ENCODE measurements at places on chromosomes 7 and 10.

DNA sequence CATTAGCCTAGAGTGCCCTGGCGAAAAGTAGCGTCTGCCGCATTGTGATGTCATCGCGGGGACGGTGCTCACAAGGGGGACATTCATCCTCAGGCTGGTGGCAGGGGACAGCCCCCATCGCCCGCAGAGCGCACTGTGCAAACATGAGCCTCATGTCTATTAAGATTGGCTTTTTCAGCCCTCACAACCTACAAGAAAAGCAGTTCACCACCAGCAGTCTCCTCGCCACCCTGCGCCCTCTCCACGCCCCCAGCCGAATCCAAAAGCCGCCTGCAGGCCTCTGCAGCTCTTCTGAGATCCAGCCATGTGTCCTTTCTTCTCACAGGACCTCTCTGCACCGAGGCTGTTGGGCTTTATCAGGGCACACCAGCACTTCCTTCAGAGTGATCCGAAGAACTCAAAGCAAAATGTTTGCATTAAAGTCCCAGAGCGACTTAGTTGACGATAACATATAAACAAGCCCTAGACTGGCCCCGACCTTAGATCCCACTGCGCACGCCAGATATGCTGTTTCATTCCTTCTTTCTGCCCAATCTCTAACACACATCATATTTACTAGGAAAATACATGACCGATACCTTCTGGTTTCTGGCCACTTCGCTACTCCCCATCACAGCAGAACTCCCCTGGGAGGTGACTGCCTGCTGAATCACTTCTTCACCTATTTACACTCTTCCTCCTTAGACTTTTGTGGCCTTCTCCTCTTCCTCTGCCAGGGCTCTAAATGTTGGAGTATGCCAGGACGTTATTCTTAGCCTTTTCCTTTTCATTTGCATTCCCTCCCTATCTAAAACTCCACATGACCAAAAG lies 206.0 kb upstream of the SH2B2 start:
- no peak for DNase-seq

DNA sequence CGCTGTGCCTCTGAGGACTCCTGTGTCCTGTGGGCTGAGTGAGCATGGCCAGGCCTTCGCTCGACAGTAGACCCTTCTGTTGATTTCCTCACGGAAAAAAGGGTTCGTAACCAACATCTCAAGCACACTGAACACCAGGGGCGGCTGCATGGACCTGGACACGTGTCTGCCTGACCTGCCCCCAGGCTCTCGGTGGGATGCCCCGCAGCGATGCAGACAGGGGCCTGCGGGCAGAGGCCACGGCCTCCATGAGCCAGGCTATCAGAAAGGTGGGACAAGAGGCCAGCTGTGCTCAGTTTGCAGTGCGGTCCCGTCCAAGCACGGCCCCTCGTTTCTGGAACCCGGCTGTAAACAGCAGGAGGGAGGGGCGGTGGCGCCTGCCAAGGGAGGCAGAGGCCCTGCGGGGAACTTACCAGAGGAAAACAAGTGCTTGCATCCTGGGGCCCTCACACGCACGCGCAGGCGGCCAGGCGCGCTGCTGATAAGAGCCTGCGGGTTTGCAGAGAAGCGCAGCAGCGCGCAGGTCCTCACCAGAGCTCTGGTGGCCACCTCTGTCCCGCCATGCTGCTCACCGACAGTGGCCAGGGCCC lies 10.6 kb downstream of the GPR146 start:
- DNase-seq: no peak

GRCh38 chr7:28069807-28070206 lies 110.8 kb downstream of the JAZF1 start:
- DNase-seq: no peak

GRCh38 chr7:28020302-28020940 lies 160.2 kb downstream of the JAZF1 start:
- peak; percentile 31 for DNase-seq

DNA sequence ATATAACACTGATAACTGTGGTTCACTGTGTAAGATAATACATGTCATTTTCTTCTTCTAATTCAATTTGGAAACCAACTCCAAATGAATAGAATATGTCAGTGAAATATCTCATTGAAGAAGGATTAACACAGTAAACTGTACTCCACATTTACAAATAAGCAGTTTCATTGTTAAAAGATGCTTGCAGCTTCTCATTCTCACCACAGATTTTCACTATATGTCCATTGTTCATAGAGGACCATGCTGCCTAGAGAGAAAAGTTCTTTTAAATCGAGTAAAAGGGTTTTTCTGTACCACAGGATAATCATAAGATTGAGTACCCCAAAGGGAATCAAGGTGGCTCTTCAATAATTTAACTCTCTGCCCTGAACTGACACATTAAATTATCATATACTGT lies 165.5 kb downstream of the LRRN3 start:
- no peak for DNase-seq

GRCh38 chr10:107790271-107790670 lies 625.8 kb upstream of the SORCS1 start:
- DNase-seq: no peak

DNA sequence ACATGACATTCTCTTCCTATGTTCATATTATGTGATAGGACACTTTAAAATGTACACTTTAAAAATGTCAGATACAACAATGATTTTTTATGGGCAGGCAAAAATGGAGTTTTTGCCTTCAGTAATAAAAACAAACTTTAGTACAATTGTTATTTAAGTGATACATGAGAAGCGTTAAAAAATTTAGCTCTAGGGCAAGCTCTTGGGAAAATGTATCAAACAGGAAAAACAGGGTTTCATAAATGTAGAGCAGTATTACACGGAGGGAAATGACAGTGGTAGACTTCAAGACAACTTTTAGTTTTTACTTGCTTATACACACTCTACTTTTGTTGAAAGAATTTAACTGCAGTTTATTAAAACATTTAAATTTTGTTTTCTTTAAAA lies 1.5 kb downstream of the FHIP2A start:
- no peak for DNase-seq

- no peak for DNase-seq
Observed at GRCh38 chr10:110069502-110069982, 61.8 kb downstream of the ADD3 start.

- DNase-seq: no peak
Observed at GRCh38 chr10:112524641-112525040, 77.6 kb downstream of the VTI1A start.

DNA sequence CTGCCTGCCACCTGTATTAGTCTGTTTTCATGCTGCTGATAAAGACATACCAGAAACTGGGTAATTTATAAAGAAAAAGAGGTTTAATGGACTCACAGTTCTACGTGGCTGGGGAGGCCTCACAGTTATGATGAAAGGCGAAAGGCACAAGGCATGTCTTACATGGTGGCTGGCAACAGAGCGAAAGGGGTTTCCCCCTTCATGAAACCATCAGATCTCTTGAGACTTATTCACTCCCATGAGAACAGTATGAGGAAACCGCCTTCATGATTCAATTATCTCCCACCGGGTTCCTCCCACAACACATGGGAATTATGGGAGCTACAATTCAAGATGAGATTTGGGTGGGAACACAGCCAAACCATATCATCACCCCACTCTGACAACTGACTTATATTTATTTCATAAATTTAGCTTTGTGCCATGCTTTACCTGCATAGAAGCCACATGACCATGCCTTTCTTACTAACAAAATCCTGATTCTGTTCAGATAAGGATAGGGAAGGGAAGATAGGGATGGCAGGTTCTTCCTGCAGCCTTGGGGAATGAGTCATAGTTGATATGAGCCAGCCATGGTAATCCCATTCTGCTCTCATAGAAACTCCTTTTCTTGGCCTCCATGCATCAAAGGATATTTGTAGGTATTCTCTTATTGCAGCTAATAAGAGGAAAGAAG lies 191.3 kb upstream of the AGK start:
- no peak for DNase-seq

GRCh38 chr10:6603142-6604125 lies 23.4 kb upstream of the PRKCQ start:
- no peak for DNase-seq

DNA sequence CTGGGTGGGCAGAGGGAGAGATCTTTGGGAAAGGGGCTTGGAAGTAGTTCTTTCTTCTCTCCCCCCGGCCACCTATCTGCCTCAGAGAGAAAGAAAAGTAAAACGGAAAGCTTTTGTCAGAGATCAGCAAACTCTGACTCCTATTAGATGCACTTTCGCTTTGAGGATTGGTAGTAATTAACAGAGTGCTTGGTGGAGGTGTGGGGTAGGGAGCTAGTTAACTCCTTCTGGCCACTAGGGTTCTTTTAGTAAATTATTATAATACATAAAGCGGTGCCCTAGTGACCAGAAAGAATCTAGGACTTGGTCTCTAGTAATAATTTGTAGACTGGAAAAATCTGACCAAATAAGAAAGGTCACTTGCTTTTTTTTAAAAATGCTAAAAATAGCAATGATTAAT lies 54.6 kb downstream of the CPVL start:
- peak; percentile 28 for DNase-seq

DNA sequence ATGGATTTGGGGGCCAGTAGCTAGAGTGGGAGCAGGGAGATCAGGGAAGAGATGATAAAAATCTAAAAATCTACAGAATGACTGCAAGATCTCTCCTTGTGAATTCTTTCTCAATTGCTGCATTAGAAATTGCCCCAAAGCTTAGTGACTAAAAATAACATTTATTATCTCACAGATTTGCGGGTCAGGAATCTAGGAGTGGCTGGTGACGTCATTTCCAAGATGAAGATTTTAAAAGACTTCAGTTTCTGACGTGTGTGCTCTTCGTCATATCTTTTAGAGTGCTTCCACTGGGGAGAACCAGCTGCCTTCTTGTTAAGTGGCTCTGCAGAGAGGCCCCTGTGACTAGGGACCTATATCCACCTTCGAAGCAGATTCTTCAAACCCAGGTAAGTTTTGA lies 112.6 kb downstream of the DGKI start:
- DNase-seq: no peak

GRCh38 chr7:117205873-117206272 lies 117.0 kb downstream of the WNT2 start:
- no peak for DNase-seq

DNA sequence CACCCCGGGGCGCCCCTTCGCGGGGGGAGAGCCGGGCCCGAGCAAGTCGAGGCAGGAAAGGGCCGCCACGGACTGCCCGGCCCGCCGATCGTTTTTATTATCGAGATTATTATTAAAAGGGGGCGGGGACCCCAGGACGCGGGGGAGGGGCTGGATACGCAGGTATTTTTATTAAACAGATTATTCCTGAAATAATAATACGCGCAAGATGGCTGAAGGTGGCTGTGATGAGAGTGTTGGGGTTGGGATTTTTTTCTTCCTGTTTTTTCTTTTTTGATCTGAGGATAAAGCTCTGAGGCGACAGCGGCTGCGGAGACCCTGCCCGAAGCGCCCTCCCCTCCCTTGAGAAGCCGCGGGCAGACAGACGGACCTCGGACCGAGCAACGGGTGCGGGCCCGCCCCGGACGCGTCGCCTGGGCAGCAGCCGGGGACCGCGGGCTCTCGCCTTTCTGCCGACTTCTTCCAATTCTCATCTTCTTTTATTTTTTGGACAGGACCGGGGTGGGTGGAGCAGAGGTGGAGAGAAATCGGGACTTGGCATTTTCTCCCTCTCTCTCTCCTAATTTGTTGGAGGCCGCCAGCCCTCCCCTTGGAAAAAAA lies 1.4 kb upstream of the TRIM8 start:
- DNase-seq: no peak

DNA sequence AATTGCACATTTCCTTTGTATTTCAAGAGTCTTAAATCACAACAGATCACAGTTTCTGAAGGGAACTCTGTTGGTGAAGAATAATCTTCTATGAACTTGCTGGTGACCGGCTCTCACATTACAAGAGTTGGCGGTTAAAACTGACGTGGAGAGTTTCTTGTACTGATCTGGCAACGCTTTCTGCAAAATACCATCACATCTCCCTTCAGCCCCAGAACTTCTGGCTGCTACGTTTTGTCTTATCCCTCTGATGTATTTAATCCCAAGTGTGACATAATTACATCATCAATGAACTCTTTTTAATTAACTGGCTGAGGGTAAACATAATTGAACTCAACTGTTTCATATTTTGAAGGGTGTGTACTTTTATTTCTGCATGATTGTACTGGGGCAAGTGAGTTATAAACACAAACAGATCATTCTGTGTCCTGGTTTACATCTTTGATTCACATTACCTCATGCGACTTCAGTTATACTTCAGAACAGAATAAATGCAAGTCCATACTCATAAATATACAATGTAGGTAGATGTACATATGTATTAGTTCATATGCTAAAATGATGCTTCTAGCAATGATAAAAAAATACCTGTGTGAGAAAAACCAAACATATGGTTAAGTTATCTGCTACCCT lies 105.1 kb upstream of the NPVF start:
- DNase-seq: no peak

GRCh38 chr7:22061775-22062174 lies 116.1 kb upstream of the CDCA7L start:
- DNase-seq: no peak

DNA sequence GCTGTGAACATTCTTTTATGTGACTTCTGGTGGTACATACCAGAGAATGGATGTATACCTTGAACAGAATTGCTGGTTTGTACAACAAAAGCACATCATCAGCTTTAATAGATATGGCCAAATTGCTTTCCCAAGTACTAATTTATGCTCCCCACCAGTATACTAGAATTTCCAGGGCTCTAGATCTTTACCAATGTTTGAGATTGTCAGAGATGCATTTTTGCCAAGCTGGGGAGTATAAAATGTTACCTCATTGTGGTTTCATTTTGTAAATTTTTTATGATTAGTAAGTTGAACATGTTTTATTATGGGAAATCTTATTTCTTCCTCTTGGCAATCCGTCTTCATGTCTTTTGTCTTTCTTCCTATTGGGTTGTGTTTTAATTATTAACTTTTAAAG lies 179.9 kb upstream of the TMEM106B start:
- DNase-seq: no peak

DNA sequence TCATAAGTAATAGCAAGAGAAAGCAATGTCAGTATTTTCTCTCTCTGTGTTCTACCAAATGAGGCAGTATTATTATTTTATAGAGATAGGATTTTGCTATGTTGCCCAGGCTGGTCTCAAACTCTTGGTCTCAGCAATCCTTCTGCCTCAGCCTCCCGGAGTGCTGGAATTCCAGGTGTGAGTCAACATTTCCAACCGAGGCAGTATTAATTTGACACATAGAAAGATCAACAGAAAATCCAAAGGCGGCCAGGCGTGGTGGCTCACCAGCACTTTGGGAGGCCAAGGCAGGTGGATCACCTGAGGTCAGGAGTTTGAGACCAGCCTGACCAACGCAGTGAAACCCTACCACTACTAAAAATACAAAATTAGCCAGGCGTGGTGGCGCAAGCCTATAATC lies 71.8 kb downstream of the SMURF1 start:
- DNase-seq: no peak

DNA sequence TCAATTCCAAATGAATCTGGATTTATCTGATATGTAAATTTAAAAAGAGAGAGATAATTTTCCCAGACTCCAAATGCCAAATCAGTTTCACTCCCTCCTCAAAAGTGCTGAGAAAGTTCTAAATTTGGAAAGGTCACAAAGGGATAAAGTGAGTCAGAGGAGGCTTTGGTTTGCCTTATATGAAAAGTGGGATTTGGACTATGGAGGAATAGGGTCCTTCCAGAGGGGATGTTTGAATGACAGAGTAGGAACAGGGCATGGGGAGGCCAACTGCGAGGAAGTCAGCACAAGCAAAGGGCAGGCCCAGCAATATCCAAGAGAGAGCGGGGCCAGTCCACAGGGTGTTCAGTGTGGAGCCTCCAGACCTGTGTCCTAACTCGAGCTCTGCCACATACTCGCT lies 9.8 kb upstream of the FAS start:
- DNase-seq: no peak

- no peak for DNase-seq
Observed at GRCh38 chr10:86690657-86691084, 22.4 kb downstream of the LDB3 start.

GRCh38 chr7:123599766-123600165 lies 1.9 kb upstream of the ASB15 start:
- DNase-seq: no peak

- no peak for DNase-seq
Observed at GRCh38 chr10:77629775-77630506, 7.7 kb downstream of the KCNMA1 start.

All from GM12891 (cell line).